ENCODE measurements at places on chromosomes 4 and X.

DNA sequence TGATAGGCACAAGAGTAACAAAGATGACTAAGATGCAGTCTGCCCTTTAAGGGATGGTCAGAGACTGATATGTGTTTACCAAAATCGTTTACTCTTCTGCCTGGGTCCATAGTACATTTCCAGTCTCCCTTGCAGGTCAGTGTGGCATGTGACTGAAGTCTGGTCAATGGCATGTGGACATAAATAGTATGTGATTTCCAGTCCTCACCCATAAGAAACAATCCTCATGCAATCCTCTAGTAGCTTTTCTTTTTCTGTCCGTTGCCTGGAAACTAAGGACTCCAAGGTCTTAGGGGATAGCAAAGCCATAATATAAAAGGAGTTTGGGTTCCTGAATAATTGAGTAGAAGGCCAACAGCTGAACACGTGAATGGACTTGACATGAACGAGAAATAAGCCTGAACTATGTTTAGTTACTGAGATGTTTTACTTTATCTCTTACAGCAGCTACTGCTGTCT lies 1.1 kb downstream of the SLC9B2 start:
- DNase-seq = no peak

- DNase-seq = no peak
These were observed 135.5 kb downstream of the AMMECR1 start for GRCh38 chrX:110182362-110182761.

DNA sequence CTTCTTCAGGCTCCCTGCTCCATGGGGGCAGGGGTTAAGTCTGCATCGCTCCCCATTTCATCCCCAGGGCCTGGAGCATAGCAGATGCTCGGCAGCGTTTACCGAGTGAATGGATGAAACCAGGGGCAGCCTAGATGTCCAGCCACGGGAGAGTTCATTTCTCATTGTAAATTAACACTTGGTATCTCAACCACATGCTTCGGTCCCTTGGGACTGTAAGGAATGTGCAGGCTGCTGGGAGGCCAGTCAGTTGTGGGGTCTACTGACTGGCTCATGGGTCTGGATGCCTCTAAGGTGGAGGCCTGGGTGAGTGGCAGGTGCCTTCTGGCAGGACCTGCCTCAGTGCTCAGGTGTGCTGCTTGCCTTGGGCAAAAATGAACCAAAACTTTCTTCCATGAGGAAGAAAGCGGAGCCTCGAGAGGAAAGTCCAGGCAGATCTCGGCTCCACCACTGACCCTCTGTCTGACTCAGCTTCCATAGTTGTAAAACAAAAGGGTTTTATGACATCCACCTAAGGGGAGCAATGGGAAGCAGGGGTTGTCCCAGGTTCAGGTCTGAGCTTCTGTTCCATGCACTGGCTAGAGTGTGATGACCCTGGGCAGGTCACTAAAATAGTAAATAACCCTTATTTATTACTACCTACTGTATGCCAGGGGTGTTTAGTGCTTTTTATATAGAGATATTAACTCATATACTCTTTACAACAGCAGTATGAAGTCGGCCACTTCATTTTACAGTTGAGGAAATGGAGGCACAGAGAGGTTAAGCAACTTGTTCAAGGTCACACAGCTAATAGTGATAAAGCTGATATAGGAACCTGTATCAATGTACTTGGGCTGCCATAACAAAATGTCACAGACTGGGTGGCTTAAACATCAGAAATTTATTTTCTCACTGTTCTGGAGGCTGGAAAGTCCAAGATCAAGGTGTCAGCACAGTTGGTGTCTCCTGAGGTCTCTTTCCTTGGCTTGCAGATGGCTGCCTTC lies 144.3 kb upstream of the STX18 start:
- no peak for DNase-seq

GRCh38 chr4:74217365-74217764 lies 59.4 kb downstream of the MTHFD2L start:
- no peak for DNase-seq

DNA sequence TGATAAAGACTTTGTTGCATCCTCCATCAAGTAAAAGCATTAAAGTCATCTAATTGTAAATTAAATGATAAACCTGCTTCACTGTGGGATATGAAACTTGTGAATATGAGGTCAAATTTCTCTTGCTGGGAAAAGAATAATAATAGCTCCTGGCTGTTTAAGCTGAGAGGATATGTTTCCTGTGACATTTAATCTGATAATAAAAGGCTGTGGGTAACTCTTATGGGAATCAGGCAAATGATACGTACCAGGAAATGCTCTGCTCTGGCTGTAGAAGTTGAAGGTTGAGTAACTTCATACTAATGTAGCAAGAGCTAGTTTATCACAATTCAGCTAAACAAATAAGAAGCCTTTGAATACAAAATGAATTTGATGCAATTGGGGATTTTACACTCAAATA lies 574.6 kb downstream of the RAPGEF2 start:
- no peak for DNase-seq

GRCh38 chr4:180641495-180641894 lies 1601.7 kb upstream of the TENM3 start:
- DNase-seq = no peak

- no peak for DNase-seq
These were observed 5.7 kb upstream of the AMELX start for GRCh38 chrX:11287505-11287904.

DNA sequence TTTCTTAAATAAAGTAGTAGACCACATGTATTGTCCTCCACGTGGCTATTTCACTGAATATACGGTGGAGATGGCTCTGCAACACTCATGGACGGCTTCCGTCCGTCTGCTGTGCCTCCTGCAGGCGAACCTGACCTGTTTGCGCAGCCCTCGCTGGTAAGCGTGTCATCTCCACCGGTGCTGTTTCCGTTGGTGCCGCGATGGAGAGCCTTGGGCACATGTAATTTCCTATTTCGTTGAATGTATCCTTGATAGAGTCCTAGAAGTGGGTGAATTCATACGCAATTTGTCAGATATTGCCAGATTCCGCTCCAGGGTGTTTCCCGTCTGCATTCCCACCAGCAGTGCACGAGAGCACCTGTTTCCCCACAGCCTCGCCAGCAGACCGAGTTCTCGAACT lies 48.5 kb downstream of the HTT-AS start:
- no peak for DNase-seq

- no peak for DNase-seq
These were observed 960 bp downstream of the TRPC3 start for GRCh38 chr4:121950680-121951520.

- DNase-seq = no peak
These were observed 3.1 kb upstream of the SFRP2 start for GRCh38 chr4:153791746-153792617.

GRCh38 chr4:173005912-173006633 lies 162.5 kb upstream of the GALNT7 start:
- DNase-seq = no peak

DNA sequence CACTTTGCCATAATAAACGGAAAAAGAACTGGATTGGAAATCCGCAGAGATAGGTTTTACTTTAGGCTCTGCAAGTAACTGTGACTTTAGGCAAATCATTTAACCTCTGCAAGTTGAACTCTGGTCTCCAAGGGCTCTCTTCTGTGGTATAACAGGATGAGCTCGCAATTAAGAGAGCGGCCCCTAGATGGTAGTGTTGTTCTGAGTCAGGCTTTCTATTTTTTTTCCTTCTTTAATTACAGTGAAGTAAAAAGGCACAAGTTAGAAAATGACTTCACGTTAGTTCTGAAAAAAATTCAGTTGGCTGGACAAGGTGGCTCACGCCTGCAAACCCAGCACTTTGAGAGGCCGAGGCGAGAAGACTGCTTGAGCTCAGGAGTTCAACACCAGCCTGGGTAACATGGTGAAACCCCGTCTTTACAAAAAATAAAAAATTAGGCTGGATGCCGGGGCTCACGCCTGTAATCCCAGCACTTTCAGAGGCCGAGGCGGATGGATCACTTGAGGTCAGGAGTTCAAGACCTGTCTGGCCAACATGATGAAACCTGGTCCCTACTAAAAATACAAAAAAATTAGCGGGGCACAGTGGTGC lies 18.0 kb downstream of the RPS3A start:
- DNase-seq = peak; percentile 47

DNA sequence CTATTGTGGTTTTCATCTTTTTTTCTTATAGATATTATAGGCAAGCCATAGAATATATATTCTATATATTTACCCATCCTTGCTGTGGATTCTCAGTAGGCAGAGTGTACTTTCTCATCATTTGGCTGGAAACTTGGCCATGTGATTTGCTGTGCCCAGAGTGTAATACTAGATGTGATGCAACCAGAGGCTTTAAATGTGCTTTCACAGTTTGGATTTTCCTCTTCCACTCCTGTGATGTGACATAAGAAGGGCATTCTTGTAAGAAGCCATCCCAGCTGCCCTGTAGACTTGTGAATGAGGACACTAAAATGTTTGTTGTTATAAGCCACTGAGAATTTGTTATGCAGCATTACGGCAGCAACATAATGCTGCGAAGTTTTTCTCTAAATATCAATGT lies 10.4 kb upstream of the HPGDS start:
- peak; percentile 39 for DNase-seq

DNA sequence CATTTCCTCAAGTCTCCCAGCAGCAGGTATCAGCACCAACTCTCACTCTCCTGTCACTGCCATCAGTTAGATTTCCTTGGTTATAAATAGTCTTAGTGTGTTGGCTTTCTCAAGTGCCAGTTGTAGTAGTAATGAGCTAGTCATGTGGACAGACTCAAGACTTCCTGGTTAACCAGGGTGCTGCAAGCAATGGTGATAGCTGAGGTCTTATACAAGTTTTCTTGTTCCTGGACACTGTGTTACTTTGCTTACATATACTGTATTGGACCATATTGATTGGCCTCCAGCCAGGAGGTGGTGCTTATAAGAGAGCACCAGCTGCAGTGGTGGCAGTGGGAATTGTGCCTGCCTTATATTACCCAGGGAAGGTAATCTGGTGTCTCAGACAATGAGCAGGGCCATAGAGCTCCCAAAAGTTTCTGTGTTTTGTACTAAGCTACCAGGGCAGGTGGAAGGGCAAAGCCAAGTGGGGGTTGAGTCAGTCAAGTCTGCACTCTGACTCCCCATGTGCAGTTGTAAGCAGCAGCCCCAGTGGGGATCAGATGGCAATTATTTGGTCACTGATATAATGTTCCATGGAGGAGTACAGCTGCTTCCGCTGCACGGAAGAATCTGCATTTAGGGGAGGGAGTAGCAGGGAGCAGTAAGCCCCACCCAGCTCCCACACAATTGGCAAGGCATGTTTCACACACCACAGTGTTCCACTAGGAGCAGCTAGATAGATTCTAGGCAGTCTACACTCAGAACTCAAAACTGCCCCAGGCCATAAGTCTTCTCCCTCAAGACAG lies 24.1 kb upstream of the ZDHHC15 start:
- DNase-seq = no peak

- DNase-seq = no peak
These were observed 162.5 kb downstream of the BANK1 start for GRCh38 chr4:101952985-101953384.

DNA sequence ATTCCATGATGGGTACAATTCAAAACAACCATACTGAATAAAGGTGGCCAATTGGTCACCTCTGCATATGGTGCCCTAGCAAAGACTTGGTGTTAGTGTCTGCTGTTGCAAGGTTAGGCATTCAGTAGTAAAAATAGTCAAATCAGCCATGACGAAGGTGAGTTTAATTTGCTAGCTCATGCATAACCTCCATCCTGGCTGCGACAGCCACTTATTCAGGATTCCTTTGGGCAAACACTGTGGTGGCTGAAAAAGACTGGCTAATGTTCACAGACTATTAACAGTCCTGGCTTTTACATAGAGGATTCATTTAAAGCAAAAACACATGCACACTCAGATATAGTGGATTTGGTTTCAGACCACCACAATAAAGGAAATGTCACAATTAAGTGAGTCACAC lies 34.8 kb upstream of the MAP9 start:
- no peak for DNase-seq

GRCh38 chr4:41568363-41568762 lies 30.4 kb downstream of the LIMCH1 start:
- DNase-seq = no peak

DNA sequence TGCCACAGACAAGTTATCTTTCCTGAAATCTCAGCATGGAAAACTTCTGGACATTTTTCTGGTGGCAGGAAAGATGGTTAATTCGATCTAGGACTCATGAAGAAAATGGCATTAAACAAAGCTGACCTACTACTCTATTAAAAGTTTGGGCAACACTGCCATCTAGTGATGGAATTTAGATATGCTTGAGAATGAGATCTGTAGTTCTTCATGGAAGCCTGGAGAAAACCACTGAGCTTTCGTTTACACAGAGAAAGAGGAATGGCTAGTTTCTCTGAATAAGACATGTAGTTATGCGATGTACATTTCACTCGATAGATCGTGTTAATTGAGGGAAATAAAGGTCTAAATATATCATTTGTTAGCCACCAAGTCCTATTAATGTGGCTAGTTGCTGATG lies 51.7 kb upstream of the CHRDL1 start:
- DNase-seq = peak; percentile 62

- DNase-seq = no peak
These were observed 147.6 kb downstream of the PPP3CA start for GRCh38 chr4:101199507-101200285.

GRCh38 chr4:173231916-173232315 lies 63.3 kb downstream of the GALNT7 start:
- peak; percentile 19 for DNase-seq

- DNase-seq = peak; percentile 41
These were observed 1509.6 kb downstream of the ADGRL3 start for GRCh38 chr4:62709618-62710252.

DNA sequence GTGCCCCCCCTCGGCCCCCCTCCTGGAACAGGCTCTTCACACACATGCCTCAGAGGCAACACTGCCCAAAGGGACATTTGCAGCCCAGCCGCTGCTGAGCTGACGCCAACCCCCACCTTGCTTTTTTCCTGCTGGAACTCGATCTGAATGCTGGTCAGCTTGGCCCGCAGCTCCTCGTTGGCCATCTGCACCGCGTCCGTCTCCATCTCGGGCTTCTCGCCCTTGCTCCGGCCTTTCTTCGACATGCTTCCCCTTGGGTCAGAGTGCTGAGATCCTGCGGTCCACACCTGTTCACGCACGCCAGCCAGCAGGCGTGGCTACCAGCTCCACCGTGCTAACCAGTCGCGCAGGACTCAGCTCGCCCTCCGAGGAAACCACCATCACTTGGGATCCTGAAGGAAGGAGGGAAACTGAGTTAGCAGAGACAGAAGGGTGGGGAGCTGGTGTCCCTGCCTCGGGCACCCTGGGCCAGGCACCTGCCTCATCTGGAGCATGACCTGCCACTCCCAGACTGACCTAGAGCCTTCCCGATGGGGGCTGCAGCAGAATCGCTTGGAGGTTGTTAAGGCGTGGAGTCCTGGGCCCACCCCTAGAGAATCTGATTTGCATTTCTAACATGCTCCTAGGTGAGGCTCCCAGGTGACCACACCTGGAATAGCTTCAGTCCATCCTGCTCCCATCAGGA lies 87.6 kb downstream of the JAKMIP1 start:
- DNase-seq = no peak

DNA sequence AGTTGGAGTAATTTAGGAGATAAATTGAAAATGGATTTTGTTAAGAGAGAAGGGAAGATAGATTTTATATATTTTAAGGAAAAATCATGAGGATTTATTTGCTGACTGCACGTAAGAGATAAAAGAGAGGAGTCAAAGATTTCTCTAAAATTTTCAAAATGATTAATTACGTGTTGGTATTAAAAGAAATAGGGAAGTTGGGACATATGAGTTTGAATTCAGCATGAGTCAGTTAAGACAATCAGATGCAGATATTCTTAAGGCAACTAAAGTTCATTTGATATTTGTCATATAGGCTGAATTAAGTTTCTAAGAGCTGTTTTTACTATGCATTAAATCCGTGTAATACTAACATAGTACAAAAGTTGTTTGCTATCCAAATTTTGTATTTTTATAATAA lies 46.9 kb downstream of the TET2 start:
- DNase-seq = peak; percentile 71

Data from inflammatory macrophage (primary cell).